ENCODE measurements at places on chromosomes 2 and 18.

DNA sequence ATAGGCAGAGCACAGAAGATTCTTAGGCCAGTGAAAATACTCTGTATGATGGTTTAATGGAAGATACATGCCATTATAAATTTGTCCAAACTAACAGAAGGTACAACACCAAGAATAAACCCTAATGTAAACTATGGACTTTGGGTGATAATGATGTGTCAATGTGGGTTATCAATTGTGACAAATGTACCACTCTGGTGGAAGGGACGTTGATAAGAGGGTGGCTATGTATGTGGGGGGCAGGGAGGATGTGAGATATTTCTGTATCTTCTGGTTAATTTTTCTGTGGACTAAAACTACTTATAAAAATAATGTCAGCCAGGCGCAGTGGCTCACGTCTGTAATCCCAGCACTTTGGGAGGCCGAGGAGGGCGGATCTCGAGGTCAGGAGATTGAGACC, 86.2 kb downstream of the HNRNPLL start:
- DNase-seq, result no peak

- DNase-seq, result no peak
Observed at GRCh38 chr2:144438801-144439631, 80.9 kb downstream of the ZEB2 start.

DNA sequence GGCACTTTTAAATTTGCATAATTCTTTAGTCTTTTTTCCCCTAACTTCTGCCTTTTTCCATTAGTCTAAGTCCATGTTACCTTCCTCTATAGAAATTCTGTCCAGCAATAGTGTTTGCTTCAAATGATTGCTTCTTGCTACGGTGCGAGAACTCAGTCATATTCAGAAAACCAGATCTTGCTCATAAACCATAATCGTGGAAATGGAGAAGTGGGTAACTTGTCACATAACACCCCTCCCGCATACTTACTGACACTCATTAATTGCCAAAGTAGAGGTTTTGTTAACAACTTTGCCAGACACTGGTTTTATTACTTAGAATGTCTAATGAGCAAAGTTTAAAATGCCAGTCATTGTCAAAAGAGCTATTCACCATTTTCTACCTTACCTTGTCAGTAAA, 94.3 kb upstream of the TWSG1 start:
- DNase-seq, result no peak

DNA sequence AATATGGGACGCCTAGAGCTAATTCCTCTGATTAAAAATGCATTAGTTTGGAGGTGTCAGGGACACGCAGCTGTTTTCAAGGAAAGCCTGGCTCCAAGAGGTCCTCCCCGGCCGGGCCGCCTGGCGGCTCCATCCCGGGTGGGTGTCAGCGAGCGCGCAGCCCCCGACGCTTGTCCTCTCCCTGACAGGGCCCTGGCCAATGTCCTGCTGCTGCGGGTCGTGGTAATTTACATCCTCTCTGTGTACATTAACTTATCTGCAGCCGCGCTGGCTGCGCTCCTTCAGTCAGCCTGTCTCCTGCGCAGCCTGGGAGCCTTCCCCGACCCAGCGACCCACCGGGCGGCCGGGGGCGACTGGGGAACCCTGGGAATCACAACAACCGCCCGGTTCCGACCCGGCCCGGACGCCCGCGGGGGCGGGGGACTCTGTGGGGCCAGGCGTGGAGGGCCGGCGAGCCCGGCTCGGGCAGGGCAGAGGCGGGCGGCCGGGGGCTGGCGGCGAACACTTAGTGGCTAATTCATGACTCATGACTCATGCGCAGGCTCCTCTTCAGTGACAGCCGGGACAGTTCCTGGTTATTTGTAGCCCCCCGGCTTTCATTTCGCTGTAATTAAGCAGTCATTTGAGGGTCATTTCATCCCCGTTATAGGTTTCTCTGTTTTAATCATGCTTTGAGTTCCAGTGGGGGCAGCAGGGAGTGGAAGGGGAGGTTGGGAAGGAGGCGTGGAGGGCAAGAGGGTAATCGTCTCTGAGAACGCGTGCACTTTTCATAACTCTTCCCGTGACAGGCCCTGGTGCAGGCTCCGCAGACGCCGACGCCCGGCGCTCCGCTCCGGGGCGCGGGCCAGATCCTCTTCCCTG, 141.9 kb upstream of the CTAGE1 start:
- peak; percentile 79 for DNase-seq

DNA sequence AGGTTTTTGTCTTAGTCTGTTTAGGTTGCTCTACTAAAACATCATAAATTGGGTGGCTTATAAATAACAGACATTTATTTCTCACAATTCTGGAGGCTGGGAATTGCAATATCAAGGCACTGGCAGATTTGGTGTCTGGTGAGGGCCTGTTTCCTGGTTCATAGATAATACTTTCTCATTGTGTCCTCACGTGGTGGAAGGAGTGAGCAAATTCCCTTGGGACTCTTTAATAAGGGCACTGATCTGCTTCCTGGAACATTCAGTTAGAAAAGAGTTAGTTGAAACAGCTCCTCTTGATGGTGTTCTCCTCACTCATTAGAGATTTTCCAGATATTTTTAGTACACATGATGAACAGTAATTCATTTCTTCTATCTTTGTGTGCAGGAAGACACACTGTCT, 22.3 kb downstream of the COL4A3 start:
- no peak for DNase-seq

DNA sequence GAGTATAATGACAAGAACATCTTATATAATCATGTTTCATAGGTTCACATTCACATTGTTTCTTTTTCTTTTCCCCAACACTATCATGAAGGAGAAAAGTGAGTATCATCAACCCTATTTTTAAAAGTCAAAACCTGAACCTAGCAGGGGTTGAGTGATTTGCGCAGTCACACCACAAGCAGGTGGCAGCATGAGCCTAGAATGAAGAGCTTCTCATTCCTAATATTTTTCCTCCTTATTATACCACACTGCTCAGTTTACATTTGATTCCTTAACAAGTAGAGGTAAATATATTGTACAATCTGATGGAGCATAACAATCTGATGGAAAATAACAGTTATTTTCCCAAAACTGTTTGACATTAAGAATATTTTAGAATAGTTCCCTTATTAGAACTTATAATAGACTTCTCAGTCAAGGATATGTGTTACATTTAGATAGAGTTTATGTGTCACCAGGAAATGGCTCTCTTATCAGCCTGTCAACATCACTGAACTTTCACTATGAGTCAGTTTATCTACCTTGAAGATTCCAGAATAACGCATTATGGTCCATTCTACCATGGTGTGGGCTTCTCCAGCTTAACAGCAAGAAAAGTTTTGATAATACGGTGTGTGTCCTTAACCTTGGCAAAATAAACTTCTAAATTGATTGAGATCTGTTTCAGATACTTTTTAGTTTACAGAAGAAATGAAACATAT, 119.5 kb downstream of the NEB start:
- DNase-seq, result no peak

GRCh38 chr18:25876330-25876948, 214.0 kb downstream of the SS18 start:
- no peak for DNase-seq

DNA sequence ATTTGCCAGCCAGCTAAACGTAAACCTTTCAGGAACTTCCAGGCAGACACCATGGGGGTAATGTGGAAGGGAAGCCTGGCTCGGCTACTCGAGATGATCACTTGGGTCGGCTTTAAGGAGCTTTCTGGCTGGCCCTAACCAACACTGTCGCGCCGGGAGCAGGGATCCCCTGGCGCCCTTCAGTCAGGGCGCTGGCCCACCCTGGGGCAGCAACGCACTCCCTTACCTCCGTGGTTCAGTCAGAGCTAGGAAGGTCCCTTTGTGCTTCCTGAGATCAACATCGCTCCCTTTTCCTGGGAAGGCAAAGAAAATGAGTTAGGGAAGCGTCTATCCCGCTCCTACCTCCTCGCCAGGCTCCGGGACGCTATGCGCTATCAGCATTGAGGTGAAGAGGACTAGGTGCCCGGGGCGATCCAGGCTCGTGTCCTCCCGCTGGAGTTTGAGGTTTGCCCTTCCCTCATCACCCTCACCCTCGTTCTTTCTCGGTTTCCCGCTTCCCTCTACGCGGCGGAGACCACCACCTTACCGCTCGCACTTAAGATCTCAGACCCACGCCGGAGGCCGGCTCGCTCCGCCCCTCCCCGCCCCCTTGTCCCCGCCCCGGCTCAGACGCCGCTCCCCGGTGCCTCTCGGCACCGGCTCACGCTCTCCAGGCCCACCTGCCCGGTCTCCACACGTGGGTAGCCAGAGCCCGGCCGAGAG, 449 bp upstream of the ATRAID start:
- peak; percentile 39 for DNase-seq

GRCh38 chr18:50126471-50126870, 68.5 kb downstream of the MYO5B start:
- DNase-seq, result no peak

Measured in EH (cell line).